Caudate nucleus (tissue), 63 donors: ENCODE measurements at places on chromosomes 2 and 18.
A peak's percentile ranks its signal among the peaks of the same experiment; 100 is the strongest.

DNA sequence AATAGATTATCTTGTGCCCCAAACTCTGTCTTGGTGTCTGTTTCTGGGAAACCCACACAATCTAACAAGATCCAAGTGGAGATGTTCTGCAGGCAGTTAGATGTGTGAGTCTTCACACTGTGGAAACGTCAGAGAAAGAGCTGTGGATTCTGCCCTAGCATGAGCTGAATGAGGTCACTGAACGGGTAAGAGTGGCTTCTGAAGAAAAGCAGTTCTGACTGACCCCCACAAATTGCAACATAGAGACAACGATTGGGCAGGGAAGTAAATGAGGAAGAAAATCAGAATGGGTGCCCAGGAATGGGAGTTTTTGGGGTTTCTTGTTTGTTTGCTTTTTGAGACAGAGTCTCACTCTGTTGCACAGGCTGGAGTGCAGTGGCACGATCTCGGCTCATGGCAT lies 12.9 kb upstream of the RPL37A start:
- no peak for DNase-seq

- DNase-seq = no peak
Observed at GRCh38 chr2:123528996-123529707, 495.9 kb upstream of the CNTNAP5 start.

GRCh38 chr2:101305035-101305434 lies 3.5 kb downstream of the RNF149 start:
- DNase-seq = no peak

GRCh38 chr2:129366263-129366662 lies 613.2 kb upstream of the RAB6C start:
- DNase-seq = no peak

DNA sequence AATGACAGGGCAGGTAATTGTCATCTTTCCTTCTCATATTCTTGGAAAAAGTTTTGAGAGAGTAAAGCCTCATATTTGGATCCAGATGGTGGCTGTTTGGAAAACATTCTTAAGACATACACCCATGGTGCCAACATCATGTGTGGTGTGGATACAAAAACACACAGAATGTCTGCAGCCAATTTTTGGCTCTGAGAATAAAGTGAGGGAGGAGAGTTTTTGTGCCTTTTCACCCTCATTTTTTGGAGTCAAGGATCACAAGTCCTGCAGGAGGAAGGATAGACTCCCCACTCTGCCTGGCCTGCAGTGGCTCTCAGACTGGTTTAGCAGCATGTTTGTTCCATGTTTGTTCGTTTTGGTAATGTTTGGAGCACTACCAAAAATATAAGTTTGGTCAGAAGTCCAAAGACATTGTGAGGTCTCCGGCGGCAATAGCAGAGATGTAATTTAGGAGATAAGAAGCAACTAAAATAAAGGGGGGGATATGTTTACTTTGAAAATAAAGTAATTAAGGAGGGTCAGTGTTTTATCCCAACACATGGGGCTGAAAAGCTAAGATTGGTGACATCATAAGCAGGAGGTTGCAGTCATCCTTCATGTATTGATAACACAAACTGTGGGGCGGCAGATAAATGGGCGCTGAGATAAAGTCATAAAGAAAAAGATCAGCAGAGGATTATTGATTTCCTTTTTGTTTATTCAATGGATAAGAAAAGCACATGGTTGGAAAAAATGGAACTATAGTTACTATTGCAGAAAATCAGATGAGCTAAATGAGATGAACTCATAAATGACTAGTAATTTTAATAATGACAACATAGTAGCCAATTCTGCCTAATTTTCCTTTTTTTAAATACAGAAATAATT lies 655 bp downstream of the NOSTRIN start:
- no peak for DNase-seq

- no peak for DNase-seq
Observed at GRCh38 chr2:136065907-136066306, 52.0 kb downstream of the CXCR4 start.

GRCh38 chr2:223488814-223489213 lies 113.3 kb downstream of the SCG2 start:
- DNase-seq = peak; percentile 42

DNA sequence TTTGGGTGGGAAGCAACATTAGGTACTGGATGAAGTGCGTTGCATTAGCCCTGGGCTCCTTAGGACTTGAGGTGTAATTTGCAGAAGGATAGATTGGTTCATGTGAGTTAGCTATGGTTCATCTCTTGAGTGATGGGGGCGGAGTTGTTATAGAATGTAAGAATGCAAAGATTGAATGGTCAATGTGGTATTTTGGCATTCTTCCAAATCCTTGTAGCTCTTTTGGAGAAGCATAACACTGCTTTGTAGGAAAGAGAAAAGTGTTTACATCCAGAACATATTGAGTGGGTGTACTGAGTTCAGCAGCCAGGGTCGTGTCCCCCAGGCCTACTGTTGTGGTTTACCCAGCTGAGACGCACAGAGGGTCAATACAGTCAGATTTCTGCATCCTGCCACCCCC lies 173.5 kb downstream of the FMNL2 start:
- DNase-seq = no peak

DNA sequence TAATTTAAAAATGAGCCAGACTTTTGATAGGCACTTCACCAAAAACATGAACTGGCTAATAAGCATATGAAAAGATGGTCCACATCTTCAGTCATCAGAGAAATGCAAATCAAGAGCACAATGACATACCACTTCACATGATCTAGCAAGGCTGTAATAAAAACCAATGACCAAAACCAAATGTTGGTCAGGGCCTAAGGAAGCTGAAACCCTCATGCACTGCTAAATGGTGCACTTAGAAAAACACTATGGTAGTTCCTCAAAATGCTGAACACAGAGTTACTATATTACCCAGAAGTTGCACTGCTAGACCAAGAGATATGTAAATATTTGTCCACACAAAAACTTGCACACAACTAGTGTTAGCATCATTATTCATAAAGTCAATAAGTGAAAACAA lies 504.9 kb upstream of the SOX11 start:
- no peak for DNase-seq

DNA sequence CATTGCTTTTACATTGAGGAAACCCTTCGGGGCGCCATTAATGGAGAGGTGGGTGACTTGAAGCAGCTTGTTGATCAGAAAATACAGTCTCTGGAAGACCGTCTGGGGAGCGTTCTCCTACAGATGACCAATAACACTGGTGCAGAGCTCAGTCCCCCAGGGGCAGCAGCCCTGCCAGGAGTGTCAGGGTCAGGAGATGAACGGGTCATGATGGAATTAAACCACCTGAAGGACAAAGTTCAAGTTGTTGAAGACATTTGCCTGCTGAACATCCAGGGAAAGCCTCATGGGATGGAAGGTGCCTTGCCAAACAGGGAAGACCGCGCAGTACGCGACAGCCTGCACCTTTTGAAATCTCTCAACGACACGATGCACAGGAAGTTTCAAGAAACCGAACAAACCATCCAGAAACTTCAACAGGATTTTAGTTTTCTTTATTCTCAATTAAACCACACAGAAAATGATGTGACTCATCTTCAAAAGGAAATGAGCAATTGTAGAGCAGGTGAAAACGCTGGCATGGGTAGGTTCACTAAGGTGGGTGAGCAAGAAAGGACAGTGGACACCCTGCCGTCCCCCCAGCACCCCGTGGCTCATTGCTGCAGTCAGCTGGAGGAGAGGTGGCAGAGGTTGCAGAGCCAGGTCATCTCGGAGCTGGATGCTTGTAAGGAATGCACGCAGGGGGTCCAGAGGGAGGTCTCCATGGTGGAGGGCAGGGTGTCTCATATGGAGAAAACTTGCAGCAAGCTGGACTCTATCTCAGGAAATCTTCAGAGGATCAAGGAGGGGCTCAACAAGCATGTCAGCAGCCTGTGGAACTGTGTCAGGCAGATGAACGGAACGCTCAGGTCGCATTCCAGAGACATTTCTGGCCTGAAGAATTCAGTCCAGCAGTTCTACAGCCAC lies 45.0 kb downstream of the EMILIN2 start:
- no peak for DNase-seq

DNA sequence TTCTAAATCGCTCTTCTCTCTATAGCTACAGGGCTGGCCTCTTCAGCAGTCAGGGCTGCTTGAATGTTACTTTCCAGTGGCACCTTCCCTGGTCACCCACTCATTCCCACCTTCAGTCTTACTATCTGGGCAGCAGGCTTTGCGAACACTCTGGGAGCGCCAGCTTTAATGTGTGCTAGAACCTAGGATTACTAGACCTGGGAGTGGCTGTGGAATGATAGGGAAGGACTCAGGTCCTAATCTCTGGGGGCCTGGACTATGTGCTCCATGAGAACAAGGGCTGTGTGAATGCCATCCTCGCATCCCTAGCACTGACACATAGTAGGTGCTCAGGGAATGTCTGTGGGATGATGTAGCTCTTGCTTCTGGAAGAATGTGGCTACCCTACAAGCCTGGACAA lies 57.6 kb downstream of the BCL2L11 start:
- DNase-seq = no peak

DNA sequence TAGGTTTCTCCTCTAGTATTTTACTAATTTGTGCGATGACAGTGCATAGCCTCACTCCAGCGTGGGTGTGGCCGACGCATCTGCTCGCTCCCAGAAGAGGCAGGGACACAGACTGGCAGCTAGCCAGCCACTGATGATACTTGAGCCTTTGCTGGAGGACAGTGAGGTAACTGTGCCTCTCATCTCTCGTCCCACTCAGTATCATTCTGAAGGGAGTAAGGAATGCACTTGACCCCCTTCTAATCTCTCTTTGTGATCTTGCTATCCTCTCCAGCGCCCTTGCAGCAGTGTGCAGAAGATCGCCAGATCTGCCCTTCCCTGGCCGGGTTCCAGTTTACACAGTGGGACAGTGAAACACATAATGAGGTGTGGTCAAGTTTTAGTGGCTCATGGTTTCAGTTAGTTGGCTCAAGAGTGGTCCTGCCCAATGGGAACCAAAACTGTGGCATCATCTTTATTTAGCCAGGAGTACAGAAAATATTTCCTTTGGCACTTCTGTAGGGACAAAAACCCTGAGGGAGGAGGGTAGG lies 17.5 kb downstream of the NCAPH start:
- no peak for DNase-seq

DNA sequence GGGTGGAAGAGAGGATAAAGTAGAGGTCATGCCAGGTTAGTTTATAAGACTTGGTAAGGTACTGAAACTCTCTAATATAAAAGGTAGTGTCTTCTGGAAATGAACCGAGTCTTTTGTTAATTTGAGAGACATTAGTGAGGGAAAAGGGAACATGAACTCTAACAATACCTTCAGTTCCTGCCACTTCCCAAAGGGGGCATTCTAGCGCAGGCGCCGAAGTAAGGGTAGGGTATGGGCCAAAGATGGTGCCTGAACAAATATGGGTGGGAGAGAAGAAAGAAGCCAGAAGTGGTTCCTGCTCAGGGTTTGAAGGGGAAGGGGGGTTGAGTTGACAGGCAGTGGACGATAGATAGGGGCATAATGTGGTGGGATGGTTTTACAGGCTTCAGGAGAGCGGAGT lies 10.1 kb upstream of the REG1B start:
- no peak for DNase-seq

DNA sequence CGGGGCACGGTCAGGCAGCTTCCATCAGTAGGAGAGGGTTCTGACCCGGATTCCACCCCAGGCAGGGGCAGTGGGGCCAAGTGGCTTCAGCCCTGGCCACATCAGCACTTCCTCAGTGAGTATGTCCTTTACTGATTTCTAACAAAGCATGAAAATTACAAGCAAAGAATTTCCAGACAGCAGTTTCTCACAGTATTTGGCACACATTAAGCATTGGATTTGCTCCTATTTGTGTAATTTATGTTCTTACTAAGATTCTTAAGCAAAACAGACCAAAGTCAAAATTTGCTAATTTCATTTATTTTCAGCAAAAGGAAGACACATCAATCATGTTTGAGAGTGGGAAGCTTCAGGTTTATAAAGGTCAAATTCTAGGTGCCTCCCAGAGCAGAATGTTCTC lies 73.3 kb upstream of the NFATC1 start:
- DNase-seq = no peak

DNA sequence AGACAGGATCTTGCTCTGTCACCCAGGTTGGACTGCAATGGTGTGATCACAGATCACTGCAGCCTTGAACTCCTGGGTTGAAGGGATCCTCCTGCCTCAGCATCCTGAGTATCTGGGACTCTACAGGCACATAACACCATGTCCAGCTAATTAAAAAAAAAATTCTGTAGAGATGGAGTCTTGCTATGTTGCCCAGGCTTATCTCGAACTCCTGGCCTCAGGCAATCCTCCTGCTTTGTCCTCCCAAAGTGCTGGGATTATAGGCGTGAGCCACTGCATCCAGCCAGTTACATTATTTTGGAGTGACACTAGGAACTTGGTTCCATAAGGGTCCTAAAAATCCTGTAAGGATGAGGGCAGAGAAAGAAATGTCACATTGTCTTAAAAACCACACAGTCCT lies 89.1 kb upstream of the ZFP36L2 start:
- DNase-seq = no peak

GRCh38 chr2:151102226-151102625 lies 159.4 kb downstream of the RBM43 start:
- DNase-seq = no peak

GRCh38 chr2:96869281-96869821 lies 529 bp downstream of the SEMA4C start:
- peak; percentile 66 for DNase-seq

GRCh38 chr2:121532894-121533293 lies 2.2 kb downstream of the RNU4ATAC start:
- DNase-seq = no peak

DNA sequence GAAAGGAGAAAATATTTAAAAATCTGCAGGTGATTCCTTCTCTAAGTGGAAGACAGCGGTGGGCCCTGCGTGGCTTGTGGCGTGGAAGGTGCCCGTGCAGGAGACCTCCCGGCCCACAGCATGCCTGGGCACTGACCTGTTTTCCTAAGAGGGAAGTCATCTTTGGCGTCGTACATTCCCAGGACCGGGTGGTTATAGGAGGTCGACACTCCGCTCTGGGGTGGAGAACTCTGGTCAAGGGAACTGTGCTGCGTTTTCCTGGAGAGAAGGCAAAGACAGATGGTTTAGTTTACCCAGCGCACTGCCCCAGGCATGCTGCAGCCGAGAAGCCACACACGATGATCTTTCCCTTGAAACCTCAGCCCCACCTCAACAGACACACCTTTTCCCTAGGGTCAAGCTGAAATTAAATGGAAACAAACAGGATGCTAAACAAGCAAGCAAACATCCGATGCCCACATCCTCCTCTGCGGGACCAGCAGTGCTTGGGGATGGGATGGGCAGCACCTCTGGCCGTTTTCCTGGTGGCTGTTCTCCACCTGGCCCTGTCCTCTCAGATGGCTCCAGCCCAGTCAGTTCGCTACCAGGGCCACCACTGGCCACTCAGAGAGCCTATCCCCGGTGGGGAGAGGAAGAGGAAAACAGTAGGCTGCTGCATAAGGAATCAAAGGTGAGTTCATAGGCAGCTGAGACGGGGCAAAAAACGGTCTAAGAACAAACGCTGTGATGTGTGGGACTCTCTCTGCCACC lies 244.1 kb downstream of the HDAC4 start:
- DNase-seq = no peak

DNA sequence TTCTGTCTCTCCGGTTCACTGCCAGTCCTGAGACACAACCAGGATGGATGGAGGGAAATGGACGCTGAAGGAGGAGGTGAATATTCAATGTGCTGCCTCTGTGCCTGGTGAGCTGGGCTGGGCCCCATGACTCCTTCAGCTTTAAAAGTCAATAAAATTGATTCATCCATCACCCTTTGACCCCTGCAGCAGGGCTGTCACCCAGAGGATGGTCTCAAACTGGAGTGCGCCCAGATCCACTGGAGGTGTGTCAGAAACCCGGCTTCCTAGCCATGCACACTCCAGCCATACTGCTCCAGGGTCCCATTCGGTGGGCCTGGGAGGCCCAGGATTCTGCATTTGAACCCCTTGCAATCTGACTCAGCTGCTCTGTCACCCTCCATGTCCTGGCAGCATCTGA lies 94.1 kb upstream of the BOD1L2 start:
- no peak for DNase-seq
